NCI-H345 (cell line): ENCODE measurements at places on chromosomes 5 and 9.
A peak's percentile ranks its signal among the peaks of the same experiment; 100 is the strongest.

GRCh38 chr5:147245381-147246165 is 10.7 kb downstream of the STK32A start:
- no peak for DNase-seq

- DNase-seq, result no peak
Measured at GRCh38 chr9:114207845-114208244, 52.5 kb downstream of the COL27A1 start.

DNA sequence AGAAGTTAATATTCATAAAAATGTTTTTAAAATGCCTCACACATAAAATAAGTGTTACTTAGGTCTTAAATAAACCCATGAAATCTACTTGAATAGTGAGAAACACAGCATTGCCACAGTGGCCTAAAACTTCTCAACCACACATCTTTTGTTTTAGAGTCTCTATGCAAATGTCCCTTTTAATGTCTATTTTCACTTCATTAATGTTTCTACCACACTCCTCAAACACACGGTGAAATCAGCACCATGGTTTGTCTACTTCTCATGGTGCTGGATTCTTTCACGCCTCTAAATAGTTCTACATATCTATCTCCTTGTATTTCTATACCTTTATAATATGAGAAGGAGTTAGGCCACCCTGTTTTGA is 111.2 kb downstream of the EDIL3 start:
- no peak for DNase-seq

DNA sequence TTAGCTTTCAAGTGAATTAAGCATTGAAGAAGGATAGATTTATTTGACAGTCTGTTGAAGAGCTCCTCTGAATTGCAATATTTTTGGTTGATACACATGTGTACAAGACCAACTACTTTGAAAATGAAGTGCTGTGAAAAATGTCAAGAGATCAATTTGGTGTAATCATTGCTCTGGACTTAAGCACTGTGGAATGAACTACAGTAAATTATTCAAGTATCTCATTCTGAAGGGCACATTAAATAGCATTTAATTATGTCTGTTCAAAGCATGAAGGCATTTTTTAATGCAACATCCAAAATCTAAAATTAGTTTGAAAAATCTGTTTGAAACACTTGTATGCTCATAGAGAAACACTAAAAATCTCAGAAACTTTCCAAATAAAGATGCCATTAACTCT is 107.5 kb downstream of the CDH18 start:
- peak; percentile 52 for DNase-seq

DNA sequence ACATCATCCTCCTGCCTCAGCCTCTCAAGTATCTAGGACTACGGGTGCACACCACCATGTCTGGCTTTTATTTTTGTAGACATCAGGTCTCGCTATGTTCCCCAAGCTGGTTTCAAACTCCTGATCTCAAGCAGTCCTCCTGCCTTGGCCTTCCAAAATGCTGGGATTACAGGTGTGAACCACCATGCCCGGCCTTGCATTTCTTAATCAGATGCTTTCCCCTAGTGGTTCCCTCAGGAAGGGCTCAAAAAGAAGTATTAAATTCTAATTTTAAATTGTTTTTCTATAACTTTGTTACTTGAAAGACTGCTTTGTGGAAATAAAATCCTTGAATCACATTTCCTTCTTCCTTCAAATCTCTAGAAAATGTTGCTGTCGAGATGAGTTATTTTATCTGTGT is 79.5 kb upstream of the ROR2 start:
- DNase-seq, result no peak

DNA sequence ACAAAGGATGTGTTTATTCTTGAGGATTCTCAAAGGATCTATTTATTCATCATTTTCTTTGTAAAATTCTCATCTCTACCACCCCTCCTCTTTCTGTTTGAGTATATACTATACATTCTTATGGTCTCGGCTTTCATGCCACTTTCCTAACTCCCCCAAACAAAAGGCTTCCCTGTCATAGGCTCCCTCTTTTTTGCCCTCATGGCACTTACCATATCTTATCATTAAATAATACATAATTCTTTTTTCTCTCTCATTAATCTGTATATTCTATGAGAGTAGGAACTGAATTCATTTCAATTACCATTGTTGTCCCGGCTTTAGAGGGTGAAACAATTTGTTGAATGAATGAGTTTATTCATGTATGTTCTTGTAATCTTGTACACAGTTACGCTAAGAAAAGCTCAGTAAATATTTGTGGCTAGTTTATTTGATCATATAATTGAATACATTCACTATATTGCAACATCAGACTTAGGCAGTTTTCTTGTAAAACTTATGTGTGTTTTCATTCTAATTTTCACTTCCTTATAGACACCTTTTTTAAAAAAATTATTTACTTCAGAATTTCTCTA is 254.6 kb downstream of the EDIL3 start:
- no peak for DNase-seq

DNA sequence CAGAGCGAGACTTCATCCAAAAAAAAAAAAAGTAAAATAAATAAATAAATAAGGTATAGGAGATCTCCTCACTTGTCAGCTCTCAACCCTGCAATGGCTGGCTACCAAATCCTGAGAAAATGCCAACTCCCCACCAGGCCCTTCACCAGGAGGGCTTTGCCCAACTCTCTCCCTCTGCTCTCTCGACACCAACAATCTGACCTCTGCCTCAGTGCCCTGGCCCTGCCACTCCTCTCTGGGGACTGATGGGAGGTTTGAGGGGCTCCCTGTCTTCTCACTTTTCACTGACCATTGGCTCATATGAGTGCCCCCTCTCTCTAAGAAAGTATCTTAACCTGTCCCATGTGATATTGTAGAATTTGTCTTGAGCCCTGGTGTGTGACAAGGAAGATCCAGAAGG is 52.6 kb upstream of the SH3PXD2B start:
- DNase-seq, result no peak

GRCh38 chr5:176817841-176818377 is 7.5 kb downstream of the UNC5A start:
- peak; percentile 59 for DNase-seq

GRCh38 chr5:44048276-44048984 is 340.8 kb downstream of the FGF10 start:
- DNase-seq, result no peak

DNA sequence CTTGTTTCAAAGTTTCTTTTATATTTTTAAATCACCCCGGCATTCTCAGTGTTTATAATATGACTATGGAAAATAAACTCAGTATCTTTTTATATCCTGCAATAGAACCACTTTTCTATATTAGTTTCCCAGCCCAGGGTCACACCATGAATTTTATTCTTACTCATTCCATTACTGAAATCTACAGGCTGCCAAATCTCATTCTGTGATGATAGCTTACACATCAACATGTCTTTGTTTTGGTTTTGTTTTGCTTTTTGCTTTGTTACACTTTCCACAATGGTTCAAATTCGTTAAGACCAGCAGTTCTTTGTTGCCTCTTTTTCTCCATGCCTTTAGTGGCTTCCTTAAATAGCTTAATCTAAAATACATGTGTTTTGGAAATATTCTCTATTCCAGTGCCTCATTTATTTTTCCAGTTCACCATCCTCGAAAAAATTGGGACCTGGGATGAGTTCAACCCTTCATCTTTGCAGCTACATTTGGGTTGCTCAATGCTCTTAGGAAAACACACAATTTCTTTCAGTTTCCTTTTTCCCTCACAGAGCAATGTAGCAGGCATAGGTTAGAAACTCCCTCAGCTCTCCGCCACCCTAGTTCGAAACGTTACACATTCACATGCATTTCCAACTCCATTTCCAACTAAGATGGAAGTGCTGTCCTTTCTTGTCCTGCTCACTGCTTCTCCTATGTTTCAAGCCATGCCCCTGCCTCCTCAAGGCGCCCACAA is 1146.3 kb downstream of the MAT2B start:
- DNase-seq, result no peak

DNA sequence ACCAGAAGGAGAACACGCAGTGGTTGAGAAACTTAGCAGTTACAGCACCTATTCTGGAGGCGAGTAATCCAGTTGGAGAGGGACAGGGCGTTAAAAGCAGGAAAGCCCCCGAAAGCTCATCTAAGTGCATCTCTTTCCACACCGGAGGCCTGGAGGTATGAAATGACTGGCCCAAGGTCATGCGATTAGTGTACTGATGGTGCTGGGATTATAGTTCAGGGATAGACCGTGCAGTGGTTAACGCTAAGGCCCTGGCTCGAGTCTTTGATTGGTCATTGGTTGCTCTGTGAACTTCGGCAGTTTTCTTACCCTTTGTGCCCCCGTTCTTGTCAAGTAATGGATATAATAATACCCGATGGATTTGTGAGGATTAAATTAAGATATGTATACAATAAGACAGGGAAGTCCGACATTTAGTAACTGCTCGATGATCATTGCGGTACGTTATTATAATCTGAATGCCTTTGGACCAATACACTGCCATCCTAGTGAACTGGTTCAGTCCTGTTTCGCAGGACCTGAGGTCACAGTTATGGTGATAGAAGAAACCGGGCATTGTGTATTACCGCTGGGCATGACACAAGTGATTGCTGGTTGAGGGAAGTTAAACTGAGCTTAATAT is 960 bp downstream of the CANX start:
- no peak for DNase-seq

DNA sequence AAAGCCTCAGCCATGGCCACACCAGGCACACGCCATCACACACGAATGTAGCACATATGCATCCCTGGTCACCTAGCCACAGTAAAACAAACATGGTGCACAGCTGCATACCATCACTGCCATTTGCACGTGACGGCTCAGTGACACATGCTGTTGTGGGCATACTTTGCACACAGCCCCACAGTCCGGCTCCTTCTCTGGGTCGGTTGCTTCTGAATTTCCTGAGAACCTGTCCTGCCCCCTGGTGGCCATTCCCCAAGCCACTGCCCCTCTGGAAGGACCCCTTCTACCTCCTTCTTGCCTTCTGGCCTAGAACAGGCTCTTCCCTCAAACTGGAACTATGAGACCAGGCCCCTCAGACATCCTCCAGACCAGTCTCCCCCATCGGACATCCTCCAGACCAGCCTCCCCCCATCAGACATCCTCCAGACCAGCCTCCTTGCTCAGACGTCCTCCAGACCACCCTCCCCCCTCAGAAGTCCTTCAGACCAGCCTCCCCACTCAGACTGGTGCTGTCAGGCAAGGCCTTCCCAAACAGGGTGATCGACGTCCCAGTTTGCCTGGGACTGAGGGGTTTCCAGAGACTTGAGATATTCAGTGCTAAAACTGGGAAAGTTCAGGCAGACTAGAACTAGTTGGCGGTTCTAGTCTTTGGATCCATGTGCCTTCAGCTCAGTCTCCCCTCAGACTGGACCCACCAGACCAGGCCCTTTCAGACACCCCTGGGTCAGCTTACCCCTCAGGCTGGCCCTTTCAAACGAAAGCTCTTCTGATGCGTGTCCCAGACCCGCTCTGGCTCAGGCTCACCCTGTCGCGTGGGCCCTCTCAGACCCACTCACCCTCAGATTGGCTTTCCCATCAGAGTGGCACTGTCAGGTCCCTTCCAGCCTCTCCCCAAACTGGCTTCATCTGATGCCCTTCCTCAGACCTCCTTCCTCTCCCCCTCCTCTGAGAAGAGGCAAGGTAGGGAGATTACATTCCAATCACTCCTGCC is 24.3 kb upstream of the ENHO start:
- DNase-seq, result peak; percentile 39

GRCh38 chr5:89064054-89064453 is 181.1 kb upstream of the MEF2C start:
- no peak for DNase-seq

GRCh38 chr5:137082951-137083350 is 416.2 kb downstream of the SPOCK1 start:
- DNase-seq, result no peak

GRCh38 chr5:177412603-177413233 is 3.4 kb upstream of the F12 start:
- DNase-seq, result no peak

DNA sequence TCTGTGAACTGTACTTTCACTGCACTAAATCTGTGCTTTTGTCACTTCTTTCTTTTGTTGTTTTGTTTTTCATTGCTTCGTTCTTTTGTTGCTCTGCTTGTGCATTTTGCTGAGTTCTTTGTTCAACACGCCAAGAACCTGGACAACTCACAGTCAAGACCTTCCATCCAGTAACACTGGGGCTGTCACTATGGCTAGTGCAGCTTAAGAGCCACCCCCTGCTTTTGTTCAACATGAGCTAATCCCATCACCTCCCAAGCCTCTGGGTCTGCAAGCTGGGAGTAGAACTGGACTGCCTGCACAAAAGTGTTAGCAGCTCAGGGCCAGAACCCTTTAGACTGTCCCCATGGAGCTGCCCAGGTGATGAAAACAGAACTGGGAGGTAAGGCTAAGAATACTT is 143.7 kb downstream of the SYK start:
- DNase-seq, result no peak

DNA sequence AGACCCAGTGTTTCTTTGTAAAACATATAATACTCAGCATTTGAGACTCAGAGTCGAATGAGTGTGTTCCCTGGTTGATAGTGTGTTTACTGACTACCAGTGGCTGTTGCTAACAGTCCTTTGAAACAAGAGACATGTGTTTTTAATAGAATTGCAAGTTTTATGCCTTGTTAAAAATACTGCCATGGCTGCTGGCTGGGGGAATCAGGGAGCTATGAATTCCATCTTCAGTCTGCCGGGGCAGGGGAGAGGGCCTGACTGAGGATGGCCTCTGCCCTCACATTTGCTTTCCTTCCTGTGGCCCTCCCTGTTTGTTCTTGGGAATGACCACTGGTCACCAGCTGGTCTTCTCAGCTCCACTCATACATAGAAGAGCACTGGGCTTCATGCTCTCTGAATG is 63.8 kb downstream of the PDZD2 start:
- no peak for DNase-seq

DNA sequence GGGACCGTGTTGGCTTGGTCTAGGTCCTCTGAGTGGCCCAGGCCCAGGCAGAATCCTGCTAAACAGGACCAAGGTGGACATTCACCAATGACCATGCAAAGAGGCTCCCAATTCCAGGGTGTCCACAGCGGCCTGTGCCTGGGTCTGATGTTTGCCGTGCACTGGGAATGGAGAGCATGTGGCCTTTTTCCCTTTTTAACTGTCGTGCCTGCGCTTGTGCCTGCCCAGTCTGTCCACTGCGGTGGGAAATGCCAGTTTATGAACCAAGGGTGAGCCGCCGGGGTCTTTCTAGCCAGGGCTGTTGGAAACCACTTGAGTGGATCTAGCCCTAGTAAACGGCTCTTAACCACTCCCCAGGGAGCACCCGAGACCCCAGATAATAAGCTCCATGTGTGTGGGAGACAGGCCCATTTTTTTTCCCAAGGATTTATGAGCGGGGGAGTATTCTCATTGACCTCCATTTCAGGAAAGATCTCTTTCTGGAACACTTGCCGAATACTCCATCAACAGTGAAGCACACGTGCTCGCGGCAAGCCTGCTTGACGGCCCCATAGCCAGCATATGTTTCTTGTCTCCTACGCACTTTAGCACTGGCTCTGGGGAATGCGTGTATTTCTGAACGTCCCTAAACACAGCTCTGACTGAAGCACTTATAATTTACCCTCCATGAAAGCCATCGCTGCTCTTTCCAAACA is 93.2 kb upstream of the PHYKPL start:
- DNase-seq, result no peak

DNA sequence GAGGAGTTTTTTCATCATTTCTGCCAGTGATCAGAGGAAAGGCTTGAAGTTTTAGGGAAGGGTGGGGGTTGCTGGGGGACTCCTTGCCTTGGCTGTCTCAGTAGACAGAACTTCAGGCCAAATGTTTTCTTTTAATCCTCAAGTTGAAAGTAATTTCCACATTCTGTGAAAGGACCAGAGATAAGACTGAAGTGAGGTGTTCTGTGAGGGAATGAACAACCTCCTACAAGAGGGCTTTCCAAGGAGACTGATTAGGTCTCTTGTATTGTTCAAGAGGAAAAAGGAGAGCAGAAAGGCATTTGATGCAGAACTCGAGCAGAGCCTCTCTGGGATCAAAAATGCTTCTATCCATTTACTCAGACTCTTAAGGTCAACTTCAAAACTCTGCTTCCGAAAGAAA is 282.1 kb upstream of the ATP10B start:
- no peak for DNase-seq
